Anterior cingulate cortex (tissue), 58 donors: ENCODE measurements at places on chromosomes 6 and 20.

DNA sequence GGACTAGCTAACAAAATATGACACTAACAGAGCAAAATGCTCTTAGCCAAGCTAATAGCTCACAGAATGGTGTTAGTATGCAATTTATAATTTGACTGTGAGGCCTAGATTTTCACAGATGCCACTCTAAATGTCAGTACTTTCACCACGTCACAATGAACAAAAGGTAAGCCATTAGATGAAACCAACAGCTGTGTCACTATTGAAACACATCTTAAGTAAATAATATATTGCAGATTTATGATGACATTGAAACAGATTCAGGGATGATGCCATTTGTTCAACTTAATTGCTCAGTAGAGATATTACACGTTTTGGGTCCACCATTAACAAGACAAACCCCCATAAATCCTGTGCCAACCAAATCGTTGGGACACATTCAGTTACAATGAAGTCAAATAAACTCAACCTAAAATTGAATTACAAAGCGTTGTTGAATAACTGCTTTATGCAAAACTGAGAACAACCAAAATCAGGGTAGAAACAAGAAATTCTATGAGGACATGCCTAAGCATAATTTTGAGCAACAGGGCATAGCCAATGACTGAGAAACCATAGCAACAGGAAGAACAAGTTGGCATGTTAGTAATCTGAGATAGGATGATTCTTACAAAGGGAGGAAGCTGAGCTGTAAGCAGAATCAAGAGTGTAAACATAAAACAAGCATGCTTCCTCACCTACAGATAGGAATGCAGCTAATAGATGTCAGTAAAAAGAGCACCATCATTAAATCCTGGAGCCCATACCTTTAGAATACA is 85.6 kb upstream of the KHDRBS2 start:
- DNase-seq, result no peak

DNA sequence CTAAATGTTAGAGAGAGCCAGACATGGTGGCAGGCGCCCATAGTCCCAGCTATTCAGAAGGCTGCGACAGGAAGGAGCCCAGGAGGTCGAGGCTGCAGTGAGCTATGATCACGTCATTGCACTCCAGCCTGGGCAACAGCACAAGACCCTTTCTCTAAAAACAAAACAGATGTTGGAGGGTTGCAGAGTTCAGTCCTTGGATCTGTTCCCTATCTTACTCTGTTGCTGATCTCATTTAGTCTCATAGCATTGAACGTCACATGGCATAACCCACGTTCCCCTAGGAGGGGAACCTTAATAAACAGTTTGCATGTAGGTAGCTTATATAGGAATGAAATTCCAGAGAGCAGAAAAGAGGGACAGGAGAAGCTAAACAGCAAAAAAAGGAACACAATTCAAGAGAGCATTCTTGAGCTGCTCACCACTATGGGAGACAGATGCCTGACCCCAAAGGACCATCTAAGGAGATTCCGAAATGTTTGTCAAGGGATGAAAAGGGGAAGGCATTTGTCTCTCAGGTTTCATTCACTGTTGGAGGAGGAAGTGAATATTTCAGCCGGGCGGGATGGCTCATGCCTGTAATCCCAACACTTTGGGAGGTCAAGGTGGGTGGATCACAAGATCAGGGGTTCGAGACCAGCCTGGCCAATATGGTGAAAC is 54.6 kb upstream of the PIM1 start:
- no peak for DNase-seq

DNA sequence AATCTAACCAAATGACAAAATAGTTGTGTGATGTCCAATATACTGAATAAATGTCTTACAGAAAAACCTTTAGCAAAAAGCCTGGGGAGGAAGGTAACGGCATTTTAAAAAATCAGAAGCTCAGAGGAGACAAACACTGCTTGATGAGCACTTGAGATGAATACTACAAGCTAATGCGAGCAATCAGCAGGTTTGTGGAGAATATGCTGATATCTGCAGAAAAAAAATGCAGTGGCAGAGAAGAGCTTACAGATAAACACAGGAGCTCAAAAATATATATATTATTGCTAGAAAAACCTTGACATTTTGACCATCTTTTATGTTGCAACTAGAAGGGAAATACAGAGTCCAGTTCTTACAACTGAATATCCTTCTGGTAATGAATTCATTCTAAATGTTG is 972.7 kb downstream of the KIF16B start:
- DNase-seq, result no peak

GRCh38 chr20:8912096-8912495 is 156.8 kb upstream of the PLCB4 start:
- DNase-seq, result no peak

- no peak for DNase-seq
Observed at GRCh38 chr20:61161726-61162390, 90.2 kb upstream of the CDH4 start.

DNA sequence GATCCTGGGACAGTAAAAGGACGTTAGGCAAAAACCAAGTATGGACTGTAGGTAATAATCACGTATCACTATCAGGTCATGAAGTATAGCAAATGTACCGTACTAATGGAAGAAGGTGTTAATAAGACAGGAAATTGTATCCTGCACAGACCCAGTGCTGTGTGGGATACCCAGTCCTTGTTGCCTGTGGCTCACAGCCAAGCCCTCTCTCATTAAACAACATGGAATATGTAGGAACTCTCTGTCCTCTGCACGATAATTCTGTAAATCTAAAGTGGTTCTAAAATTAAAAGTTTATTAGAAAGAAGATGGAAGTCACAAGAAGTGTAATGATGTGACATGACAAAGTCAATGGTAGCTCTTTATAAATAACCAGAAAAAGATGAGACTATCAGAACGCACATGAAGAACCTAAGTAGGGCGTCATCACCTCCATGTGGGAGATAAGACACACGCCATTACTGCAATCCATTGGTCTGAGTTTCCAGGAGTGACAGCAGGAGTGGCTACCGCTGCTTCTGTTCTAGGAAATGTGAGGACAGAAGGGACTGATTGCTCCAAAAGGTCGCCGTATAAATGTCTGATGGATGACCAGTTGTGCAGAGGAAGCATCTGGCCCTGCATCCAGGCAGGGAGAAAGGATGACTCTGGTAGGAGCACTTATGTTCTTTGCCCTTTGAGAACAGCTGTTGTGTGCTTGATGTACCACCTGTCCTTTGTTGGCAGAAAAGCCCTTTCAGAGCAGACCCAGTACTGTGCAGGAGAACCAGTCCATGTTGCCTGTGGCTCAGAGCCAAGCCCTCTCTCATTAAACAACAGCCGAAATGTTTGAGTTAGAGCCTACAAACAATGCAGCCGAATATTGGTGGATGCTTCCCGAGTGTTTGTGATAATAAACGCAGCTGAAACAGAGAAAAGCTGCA is 125.6 kb downstream of the FIG4 start:
- DNase-seq, result no peak

- DNase-seq, result no peak
Observed at GRCh38 chr6:19538096-19538495, 299.1 kb upstream of the ID4 start.

GRCh38 chr6:129671442-129672340 is 38.3 kb downstream of the ARHGAP18 start:
- DNase-seq, result no peak

GRCh38 chr20:36070451-36070850 is 84.1 kb upstream of the EPB41L1 start:
- DNase-seq, result no peak

DNA sequence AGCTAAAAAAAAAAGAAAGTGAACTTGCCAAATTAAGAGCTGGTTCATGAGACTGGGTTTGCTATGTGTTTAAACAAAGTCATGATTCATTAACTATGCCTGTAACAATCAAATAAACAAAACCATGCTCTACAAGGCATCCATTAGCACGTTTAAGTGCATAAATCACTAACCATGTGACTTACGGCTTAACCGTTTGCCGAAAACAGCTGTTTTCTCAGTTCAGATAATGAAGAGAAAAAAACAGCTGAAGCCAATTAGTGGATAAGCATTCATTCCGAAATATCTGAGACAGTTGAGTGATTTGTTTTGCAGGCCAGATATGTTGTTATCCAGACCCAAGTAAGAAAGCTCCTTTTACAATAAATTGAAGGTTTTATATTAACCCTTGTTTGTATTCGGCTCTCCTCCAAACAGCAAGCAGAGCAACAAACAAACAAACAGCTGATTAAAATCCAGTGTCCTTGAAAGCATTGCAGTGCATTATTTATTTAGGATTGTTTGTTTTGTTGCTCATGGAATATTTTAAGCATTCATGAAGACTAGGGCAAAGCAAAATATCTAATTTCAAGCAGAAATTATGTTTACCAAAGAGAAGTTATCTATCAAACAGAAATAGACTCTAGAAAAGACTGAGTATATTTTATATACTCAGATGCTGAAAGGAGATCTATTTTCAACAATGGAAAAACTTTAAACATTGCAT is 343.5 kb downstream of the RFPL4B start:
- no peak for DNase-seq

DNA sequence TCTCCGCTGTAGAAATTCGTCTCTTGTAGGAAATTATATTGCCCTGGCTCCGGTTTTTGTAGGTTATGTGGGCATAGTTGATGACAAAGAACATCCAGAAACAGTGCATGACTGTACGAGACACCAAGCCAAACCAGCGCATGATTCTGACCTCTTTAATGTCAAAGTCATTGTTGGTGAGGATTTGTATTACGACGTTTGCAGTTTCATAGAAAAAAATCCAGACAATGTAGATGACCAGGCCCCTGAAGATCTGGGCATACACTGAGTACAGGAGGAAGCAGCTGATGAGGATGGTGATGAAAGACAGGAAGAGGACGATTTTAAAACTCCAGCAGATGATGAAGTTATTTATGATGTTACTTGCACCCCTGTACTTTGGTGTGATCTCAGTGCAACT is 39.1 kb upstream of the TBC1D22B start:
- DNase-seq, result no peak

DNA sequence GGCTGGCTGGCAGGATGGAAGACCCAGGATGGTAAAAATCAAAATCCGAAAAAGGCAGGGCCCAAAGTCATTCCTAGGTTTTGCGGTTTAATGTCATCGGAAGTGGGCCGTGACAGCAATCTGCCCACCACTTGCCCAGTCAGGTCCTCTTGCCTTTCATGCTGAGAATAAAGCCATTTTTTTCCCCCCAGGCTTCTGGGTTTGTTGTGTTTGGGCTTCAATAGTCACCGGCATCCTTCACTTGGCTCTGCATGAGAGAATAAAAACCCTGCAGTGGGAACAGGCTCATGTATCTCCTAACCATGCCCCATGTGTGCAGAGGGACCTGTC is 56.1 kb downstream of the MEP1A start:
- no peak for DNase-seq

GRCh38 chr20:50196248-50196647 is 5.6 kb downstream of the CEBPB start:
- no peak for DNase-seq
